ENCODE measurements at places on chromosomes 6 and 20.

GRCh38 chr20:60299951-60300350, 341.7 kb downstream of the CDH26 start:
- H3K27me3 ChIP-seq, result no peaks in the 10 kb centered on the region
- no peak for DNase-seq
- H3K4me1 ChIP-seq, result no peaks in the 10 kb centered on the region
- no peaks in the 10 kb centered on the region for H3K36me3 ChIP-seq

GRCh38 chr6:18269253-18269652, 4.9 kb upstream of the DEK start:
- H3K27me3 ChIP-seq, result no peaks in the 10 kb centered on the region
- peaks cover 5% of the 10 kb centered on the region for H3K4me1 ChIP-seq
- no peak for DNase-seq
- no peak overlapping the region for H3K27ac ChIP-seq
- no peaks in the 10 kb centered on the region for H3K36me3 ChIP-seq
- H3K4me3 ChIP-seq, result no peak overlapping the region

DNA sequence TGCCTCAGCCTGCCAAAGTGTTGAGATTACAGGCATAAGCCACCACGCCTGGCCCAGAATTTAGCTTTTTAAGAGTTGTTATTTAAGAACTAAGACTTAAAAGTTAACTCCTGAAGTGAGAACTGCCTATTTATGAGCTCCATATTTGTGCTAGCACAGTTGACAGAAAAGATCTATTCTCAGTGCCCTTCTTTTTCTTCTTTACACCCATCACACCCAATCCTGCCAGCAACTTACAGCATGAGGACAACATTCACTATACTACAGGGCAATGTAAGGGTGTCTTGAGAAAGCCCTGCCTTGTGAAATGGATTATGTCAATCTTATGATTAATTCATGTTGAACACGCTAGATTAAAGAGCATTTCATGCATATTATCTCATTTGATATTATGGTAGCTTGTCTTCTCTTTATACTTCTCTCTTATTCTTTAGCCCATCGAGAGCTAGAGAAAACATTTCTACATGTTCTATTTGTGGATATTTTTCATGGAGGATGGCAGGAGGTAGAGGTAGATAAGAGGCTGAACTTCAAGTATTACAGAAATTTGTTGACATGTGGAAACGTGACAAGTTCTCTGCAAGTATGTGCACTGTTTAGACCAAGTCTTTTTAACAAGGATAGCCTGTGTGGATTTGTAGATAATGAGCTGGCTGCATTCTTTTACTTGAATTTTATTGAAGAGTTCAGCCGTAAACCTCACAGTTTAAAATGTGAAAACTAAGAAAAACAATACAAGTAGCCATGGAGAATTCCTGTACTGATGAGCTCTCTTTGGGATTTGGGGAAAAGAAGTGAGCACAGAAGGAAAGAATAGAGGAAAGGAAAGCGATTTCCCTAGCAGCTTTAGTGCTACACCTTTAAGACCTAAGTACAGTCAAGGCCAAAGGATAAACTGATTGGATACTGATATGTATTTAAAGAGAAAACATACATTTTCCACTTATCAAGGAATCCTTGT, 212.2 kb downstream of the ARHGAP18 start:
- no peaks in the 10 kb centered on the region for H3K27me3 ChIP-seq
- H3K4me1 ChIP-seq, result peaks cover 26% of the 10 kb centered on the region
- no peak overlapping the region for H3K4me3 ChIP-seq
- DNase-seq, result no peak
- no peaks in the 10 kb centered on the region for H3K36me3 ChIP-seq
- H3K27ac ChIP-seq, result no peak overlapping the region

DNA sequence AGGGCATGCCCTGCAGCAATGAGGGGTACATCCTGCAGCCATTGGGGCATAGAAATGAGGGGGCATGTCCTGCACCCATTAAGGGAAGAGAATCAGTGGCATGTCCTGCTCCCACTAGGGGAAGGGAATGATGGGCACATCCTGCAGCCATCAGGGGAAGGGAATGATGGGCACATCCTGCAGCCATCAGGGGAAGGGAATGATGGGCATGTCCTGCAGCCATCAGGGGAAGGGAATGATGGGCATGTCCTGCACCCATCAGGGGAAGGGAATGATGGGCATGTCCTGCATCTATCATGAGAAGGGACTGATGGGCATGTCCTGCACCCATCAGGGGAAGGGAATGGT, 49.7 kb downstream of the PSMB1 start:
- no peak overlapping the region for H3K27ac ChIP-seq
- H3K36me3 ChIP-seq, result no peaks in the 10 kb centered on the region
- no peaks in the 10 kb centered on the region for H3K27me3 ChIP-seq
- no peak overlapping the region for H3K4me3 ChIP-seq
- no peak for DNase-seq

GRCh38 chr6:11495565-11496145, 41.9 kb upstream of the TMEM170B start:
- DNase-seq, result no peak
- no peaks in the 10 kb centered on the region for H3K4me1 ChIP-seq
- no peak overlapping the region for H3K4me3 ChIP-seq
- H3K27me3 ChIP-seq, result no peaks in the 10 kb centered on the region
- H3K36me3 ChIP-seq, result no peaks in the 10 kb centered on the region
- H3K27ac ChIP-seq, result no peak overlapping the region

DNA sequence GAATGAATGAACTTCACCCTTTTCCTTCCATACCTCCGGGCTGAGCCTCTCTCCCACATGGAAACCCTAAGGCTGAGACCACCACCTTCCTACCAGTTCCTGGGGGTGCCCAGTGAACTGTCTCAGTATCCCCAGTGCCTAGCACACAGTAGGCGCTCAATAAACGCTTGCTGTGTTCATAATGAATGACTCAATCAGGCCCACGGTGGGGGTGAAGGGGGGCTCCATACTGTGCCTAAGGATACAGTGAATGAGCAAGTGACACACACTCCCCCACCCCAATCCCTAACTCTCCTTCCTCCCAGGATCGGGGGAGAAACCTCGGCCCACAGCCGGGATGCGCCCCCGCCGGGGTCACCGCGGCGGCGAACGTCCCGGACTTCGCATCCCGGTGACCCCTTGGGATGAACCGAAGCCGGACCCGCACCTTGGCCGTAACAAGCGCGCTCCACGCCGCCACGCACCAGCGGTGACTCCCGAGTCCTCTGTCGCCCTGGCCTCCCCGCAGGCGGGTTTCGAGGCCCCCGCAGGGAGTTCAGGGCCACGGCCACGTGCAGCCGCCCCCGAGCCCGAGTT, 592 bp downstream of the KCNG1 start:
- peaks cover 52% of the 10 kb centered on the region for H3K27me3 ChIP-seq
- no peaks in the 10 kb centered on the region for H3K36me3 ChIP-seq
- H3K4me3 ChIP-seq, result peak overlapping the region; percentile 52
- H3K4me1 ChIP-seq, result no peaks in the 10 kb centered on the region
- DNase-seq, result no peak

- no peak overlapping the region for H3K27ac ChIP-seq
- H3K27me3 ChIP-seq, result peaks cover 100% of the 10 kb centered on the region
- no peaks in the 10 kb centered on the region for H3K4me1 ChIP-seq
- DNase-seq, result no peak
These were observed 29.1 kb upstream of the STX16 start for GRCh38 chr20:58621906-58622548.

DNA sequence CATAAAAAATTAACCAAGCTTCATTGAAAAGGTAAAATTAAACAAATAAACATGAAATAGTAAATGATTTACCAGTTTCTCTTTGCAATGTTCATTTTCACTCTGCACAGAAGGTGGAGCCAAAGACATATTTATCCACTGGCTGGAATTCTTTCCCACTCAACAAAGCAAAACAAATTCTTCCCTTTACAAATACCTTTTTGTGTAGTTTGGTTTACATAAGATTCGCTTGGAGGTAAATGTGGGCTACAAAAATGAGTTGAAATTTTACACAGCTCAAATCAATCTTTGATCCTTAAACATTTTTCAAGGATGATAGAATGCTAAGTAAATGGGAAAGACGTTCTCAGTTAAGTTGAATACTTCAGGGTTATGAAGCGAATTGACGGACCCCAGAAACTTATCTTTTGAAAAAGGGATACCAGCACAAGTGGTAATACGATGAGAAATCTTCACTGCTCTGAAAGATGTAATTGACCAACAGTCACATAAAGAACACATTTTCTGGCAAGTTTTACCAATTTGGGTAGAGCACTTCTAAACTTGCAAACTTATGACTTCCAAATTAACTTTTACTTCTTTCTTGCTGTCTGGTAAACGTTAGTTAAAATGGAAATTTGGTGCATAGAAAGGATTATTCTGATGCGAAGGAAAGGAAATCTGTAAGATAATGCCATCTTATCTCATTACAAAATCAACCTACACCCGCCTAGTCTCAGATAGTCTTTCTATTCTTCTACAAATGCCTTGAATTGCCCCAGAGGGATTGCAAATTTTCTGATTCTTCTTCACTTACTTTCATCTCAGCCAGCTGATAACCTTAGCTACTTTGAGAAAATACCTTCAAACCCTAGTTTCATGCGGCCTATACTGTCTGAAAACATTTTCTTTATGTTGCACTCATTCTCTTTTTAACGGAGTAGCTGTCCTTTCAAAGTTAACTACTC, 4.7 kb upstream of the GJA1 start:
- no peak overlapping the region for H3K4me3 ChIP-seq
- H3K36me3 ChIP-seq, result no peaks in the 10 kb centered on the region
- no peaks in the 10 kb centered on the region for H3K27me3 ChIP-seq
- H3K27ac ChIP-seq, result no peak overlapping the region
- peaks cover 5% of the 10 kb centered on the region for H3K4me1 ChIP-seq

- H3K27me3 ChIP-seq, result no peaks in the 10 kb centered on the region
These were observed 92.0 kb upstream of the TMEM181 start for GRCh38 chr6:158467923-158468322.

GRCh38 chr6:31676904-31677303, 4.0 kb downstream of the LY6G5C start:
- H3K4me1 ChIP-seq, result no peaks in the 10 kb centered on the region
- DNase-seq, result no peak
- no peak overlapping the region for H3K27ac ChIP-seq
- H3K36me3 ChIP-seq, result no peaks in the 10 kb centered on the region
- no peak overlapping the region for H3K4me3 ChIP-seq
- no peaks in the 10 kb centered on the region for H3K27me3 ChIP-seq

GRCh38 chr6:84282550-84282949, 55.1 kb upstream of the CEP162 start:
- no peak overlapping the region for H3K27ac ChIP-seq
- no peaks in the 10 kb centered on the region for H3K27me3 ChIP-seq
- no peaks in the 10 kb centered on the region for H3K4me1 ChIP-seq
- DNase-seq, result no peak
- no peak overlapping the region for H3K4me3 ChIP-seq
- H3K36me3 ChIP-seq, result no peaks in the 10 kb centered on the region

DNA sequence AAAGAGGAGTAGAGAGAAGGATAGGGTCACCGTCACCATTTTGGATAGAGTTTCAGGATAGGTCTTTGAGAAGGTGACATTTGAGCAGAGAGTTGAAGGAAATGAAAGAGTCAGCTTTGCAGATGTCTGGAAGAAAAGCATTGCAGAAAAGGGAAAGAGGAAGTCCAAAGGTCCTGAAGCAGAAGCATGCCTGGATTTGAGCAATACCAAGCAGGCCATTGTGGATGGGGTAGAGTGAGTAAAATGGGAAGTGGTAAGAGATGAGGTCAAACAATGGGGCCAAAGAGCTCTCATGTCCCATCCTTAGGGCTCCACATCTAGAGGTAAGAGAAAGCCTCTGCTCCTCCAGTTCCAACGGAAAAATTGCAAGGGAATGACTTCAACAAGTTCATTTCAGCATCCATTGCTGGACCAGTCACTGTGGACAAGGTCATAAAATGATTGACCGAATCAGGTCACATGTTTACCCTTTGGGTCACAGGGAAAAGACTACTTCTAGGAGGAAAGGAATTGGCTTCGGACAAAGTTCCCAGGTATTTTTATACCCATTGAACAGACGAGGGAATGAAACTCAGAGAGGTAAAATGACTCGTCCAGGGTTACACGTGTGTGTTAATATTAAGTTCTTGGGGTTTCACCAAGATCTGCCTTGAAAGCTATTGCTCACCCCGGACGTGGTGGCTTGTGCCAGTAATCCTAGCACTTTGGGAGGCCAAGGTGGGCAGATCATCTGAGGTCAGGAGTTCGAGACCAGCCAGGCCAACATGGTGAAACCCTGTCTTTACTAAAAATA, 6.6 kb upstream of the SAMHD1 start:
- no peak overlapping the region for H3K27ac ChIP-seq
- H3K4me1 ChIP-seq, result peaks cover 12% of the 10 kb centered on the region
- H3K27me3 ChIP-seq, result no peaks in the 10 kb centered on the region

DNA sequence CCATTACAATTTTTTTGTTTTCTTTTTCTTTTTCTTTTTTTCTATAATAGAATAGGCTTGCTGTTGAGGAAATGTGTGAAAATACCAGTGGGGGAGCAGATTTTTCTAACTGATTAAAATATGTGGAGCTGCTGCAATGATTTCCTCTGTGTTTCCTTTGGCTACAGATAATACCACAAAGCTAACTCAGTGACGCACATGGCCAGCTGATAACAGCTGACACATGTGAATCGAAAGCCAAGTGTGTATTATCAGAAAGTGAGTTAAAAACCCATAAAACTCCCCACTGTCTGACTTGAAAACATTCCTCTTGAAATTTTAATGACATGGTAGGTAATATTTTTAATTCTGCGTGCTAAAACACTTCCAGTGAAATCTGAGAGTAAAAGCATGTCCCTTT, 70.8 kb upstream of the AHI1 start:
- H3K27ac ChIP-seq, result no peak overlapping the region
- H3K36me3 ChIP-seq, result no peaks in the 10 kb centered on the region
- no peak overlapping the region for H3K4me3 ChIP-seq
- peak; percentile 66 for DNase-seq
- no peaks in the 10 kb centered on the region for H3K27me3 ChIP-seq
- peaks cover 6% of the 10 kb centered on the region for H3K4me1 ChIP-seq

DNA sequence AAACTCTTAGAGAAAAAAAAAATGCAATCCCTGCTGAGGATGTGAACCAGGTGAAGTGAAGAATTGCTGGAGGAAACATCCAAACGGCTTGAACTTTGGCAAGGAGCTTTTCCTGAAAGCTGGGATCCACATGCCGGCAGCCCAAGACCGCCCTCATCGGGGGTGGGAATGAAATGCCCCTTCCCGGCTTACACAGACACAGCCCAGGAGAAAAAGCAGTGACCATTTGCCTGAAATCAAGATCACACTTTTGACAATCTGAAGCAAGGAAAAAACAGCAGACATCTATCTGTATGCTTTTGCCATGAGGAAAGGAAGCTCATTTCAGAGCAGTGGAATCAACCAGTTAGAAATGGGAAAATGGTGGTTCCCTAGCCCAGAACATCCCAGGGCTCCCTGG, 254.5 kb downstream of the TAF4 start:
- H3K4me1 ChIP-seq, result no peaks in the 10 kb centered on the region
- peaks cover 99% of the 10 kb centered on the region for H3K27me3 ChIP-seq
- H3K36me3 ChIP-seq, result no peaks in the 10 kb centered on the region
- no peak overlapping the region for H3K27ac ChIP-seq

- no peaks in the 10 kb centered on the region for H3K4me1 ChIP-seq
- no peak for DNase-seq
- no peak overlapping the region for H3K4me3 ChIP-seq
- no peaks in the 10 kb centered on the region for H3K36me3 ChIP-seq
- H3K27ac ChIP-seq, result no peak overlapping the region
- H3K27me3 ChIP-seq, result no peaks in the 10 kb centered on the region
These were observed 81.4 kb downstream of the SERAC1 start for GRCh38 chr6:158086504-158087223.

- H3K4me1 ChIP-seq, result no peaks in the 10 kb centered on the region
- H3K27ac ChIP-seq, result no peak overlapping the region
- H3K36me3 ChIP-seq, result no peaks in the 10 kb centered on the region
- no peak overlapping the region for H3K4me3 ChIP-seq
These were observed 5.9 kb downstream of the RPS6KA2 start for GRCh38 chr6:166621114-166621540.
